ENCODE measurements at places on chromosomes 3 and 15.

GRCh38 chr3:194667363-194667762 is 4.6 kb downstream of the LSG1 start:
- DNase-seq: no peak
- H3K36me3 ChIP-seq: peaks cover 18% of the 10 kb centered on the region

DNA sequence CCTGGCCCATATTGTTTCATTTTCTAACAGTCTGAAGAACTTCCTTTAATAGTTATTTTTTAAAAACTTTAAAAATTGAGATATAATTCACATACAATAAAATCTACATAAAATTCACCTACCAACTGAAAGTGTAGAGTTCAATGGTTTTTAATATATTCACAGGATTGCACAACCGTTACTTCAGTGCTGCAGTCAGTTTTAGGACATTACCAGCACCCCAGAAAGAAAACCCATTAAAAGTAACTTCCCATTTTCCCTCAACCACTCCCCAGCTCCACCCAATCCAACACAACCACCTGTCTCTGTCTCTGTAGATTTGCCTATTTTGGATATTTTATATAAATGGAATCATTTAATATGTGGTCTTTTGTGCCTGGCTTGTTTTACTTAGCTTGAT is 29.6 kb downstream of the MGA start:
- no peak overlapping the region for H3K27ac ChIP-seq
- H3K4me1 ChIP-seq: peaks cover 22% of the 10 kb centered on the region
- no peak for DNase-seq
- no peaks in the 10 kb centered on the region for H3K27me3 ChIP-seq
- peaks cover 3% of the 10 kb centered on the region for H3K36me3 ChIP-seq
- no peak overlapping the region for H3K4me3 ChIP-seq

DNA sequence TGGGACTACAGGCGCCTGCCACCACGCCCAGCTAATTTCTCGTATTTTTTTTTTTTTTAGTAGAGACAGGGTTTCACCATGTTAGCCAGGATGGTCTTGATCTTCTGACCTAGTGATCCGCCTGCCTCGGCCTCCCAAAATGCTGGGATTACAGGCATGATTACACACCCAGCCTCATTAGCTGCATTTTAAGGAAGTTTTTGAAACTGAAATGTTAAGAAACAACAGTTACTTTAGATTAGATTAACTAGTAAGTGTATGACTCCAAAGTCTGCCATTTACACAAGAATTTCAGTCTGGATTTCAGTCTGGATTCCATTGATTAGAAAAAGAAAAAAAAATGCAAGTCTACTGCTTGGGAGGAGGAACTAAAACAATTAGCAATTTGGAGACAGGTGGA is 24.5 kb upstream of the VPS39 start:
- no peak for DNase-seq
- peaks cover 2% of the 10 kb centered on the region for H3K4me1 ChIP-seq
- no peaks in the 10 kb centered on the region for H3K27me3 ChIP-seq
- H3K4me3 ChIP-seq: no peak overlapping the region

DNA sequence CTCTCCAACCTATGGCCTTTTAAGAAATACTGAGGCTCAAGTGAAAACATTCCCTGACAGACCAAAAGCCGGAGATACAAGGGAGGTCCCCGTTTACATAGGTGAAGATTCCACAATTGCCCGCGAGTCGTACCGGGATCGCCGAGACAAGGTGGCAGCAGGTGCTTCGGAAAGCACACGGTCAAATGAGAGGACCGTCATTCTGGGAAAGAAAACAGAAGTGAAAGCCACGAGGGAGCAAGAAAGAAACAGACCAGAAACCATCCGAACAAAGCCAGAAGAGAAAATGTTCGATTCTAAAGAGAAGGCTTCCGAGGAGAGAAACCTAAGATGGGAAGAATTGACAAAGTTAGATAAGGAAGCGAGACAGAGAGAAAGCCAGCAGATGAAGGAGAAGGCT is 24.8 kb downstream of the SYNM start:
- no peak overlapping the region for H3K27ac ChIP-seq
- H3K4me1 ChIP-seq: no peaks in the 10 kb centered on the region
- H3K4me3 ChIP-seq: no peak overlapping the region
- DNase-seq: no peak
- H3K36me3 ChIP-seq: no peaks in the 10 kb centered on the region

- no peaks in the 10 kb centered on the region for H3K36me3 ChIP-seq
- H3K4me1 ChIP-seq: peaks cover 8% of the 10 kb centered on the region
- H3K27ac ChIP-seq: no peak overlapping the region
- peaks cover 30% of the 10 kb centered on the region for H3K27me3 ChIP-seq
Measured at GRCh38 chr3:14891135-14892132, 55.9 kb upstream of the NR2C2 start.

DNA sequence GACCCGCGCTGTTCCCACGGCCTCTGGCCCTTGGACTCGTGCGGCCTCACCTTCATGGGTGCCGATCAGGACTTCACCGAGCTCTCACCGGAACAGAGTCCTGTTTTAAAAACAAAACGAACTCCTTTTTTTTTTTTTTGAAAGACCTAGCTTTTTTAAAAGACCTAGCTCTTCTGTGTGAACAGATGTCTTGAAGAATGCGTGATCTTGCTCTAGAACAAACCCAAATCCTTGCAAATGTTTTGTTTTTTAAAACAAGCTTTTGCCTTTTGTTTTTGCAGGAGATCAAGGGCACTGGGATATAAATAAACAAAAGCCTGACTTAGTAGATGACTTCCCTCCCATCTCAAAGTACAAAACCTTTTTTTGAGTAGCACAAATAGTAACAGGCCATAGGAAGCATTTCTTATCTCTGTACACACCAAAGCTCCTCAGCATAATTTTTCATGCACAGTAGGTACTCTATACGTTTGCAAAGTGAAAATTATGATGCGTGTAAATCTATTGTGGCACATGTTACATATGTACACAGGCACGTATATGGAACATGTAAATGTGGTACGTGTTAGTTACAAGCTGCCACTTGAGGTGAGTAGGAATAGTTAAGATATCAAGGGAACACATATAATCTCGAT is 1.1 kb upstream of the MSL2 start:
- H3K36me3 ChIP-seq: peaks cover 20% of the 10 kb centered on the region
- H3K27me3 ChIP-seq: peaks cover 2% of the 10 kb centered on the region
- H3K4me3 ChIP-seq: peak overlapping the region; percentile 92
- H3K4me1 ChIP-seq: peaks cover 13% of the 10 kb centered on the region
- DNase-seq: no peak

GRCh38 chr3:45082142-45082538 is 56.0 kb downstream of the CLEC3B start:
- peaks cover 2% of the 10 kb centered on the region for H3K4me1 ChIP-seq
- H3K27ac ChIP-seq: no peak overlapping the region
- peaks cover 12% of the 10 kb centered on the region for H3K36me3 ChIP-seq

All from activated naive CD8-positive, alpha-beta T cell treated with anti-CD3 and anti-CD28 coated beads, Interleukin-2, amount 10 ng/mL, durations not matched to agents 7 days and 5 days (primary cell).